Brain microvascular endothelial cell (primary cell): ENCODE measurements at places on chromosomes 7 and 10.

DNA sequence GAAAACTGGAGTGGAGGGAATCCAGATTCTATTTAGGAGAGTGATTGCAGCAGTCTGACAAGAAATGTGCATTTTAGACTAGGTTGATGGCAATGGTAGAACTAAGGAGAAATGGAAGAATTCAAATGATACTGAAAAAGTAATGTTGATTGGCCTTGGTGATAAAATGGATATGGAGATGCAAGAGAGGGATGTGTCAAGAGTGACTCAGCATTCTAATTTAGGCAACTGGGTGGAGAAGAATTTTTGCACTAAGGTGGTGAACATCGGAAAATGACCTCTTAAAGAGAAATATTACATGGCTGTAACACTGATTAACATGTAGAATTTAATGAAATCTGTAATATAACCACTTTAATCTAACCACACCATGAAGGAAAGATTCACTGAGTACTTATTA, 806.5 kb downstream of the PHTF2 start:
- DNase-seq = no peak

DNA sequence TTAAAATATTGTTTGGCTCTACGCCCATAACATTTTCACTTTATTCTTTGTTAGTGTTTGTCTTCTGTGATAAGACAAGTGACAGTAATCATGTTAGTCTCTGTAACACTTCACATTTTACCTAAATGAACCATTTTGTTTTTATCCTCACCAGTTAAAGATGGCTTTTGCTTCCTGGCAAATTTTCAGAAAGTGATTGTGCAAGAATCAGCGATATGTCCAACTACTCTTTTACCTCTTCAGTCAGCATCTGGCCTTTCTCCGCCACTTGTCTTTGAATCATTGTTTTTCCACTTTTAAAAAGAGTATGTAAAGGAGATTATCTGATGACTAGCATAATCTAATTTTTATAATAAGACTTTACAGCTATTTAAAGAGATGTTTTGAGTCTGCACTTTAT, 3.5 kb downstream of the DGKB start:
- no peak for DNase-seq

- DNase-seq = no peak
These were observed 888.5 kb upstream of the SORCS1 start for GRCh38 chr10:108052981-108053380.

- no peak for DNase-seq
These were observed 110.0 kb upstream of the MYO3A start for GRCh38 chr10:25824050-25824449.

- DNase-seq = no peak
These were observed 11.7 kb upstream of the ETV1 start for GRCh38 chr7:14001139-14001538.

GRCh38 chr7:130063036-130063435, 7.3 kb upstream of the KLHDC10 start:
- peak; percentile 29 for DNase-seq

DNA sequence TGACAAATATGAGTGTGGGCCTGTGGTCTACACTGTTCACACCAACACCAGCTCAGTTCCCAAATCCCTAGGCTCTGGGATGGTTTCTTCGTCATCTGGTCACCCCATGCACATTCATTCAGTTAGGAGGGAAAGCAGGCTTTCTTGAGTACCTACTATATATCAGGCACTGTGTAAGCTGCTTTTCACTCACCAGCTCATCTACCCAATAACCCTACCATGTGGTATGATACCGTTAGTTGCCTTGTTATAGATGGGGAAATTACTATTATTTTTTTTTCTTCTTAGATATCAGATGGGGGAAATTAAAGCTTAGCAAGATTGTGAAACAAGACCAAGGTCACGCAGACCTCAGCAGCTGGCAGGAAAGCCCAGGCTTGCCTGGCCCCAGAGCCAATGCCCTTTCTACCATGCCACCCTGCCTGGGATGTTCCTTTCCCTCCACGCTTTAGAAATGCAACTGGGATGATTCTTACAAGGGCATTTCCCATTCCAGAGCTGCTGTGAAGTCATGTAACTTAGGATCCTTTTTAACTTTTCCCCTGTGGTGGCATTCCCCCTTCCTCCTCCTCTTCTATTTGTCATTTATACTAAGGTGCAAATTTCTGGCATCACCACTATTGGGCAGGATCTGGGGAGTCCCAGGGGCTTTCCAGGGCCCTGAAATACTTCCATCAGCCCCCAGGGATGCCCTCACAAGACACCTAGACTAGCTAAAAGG, 93.1 kb upstream of the EFCAB10 start:
- no peak for DNase-seq

DNA sequence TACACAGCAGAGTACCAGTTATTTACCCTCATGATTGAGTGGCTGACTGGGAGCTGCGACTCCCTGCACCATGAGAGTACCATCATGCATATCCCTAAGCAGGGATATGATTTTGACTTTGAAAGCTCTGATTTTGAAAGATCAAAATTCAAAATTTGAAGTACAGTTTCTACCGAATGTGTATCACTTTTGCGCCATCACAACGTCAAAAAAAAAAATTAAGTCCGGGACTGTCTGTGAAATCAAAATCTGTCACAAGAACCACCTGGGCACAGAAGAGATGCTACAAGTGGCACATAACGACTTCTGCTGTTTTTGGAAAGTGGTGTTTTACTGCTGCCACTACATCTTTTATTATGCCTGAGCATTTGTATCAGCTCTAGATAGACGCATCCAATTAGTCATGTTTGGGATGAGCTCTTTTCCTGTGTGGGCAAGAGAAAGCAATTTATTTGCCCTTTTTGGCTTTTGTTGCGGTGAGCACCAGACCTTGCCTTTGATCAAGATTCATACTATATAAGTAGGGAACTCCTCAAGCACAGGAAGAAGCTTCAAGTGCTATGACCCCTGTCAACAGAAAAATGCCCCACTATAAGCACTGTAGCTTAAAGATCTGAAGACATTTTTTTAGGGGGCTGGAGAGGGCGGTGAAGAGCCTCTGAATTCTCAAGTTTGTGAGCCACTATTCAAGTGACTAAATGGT, 10.7 kb downstream of the MTPN start:
- DNase-seq = no peak

GRCh38 chr10:49627038-49627437, 13.2 kb downstream of the CHAT start:
- no peak for DNase-seq

DNA sequence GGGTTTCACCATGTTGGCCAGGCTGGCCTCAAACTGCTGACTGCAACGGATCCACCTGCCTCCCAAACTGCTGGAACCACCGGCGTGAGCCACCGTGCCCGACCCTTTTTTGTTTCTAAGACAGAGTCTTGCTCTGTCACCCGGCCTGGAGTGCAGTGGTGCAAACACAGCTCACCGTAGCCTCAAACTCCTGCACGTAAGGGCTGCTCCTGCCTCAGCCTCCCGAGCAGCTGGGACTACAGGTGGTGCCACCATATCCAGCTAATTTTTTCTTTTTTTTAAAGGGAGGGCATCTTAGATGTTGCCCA, 36.4 kb downstream of the ADAP1 start:
- no peak for DNase-seq

- no peak for DNase-seq
These were observed 25.3 kb downstream of the TARP start for GRCh38 chr7:38248069-38248567.

DNA sequence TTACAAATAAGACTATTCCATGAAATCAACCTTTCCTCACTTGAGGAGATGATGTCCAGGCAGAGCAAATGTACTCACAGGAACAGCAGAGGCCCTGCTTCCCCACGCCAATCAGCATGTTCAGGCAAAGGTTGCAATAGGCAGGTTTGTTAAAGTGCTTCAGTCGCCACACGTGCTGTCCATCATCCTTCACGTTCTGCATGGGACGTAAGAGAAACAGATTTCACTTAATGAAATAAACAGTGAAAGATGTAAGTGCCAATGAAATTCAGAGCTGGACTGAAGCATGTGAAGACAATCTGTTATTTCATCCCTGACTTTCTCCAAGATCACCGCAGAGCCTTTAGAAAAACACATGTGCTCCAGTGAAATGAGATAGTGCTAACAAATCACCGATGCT, 217.4 kb downstream of the DGKB start:
- DNase-seq = no peak

- no peak for DNase-seq
These were observed 428.4 kb upstream of the TEX47 start for GRCh38 chr7:89223900-89224395.

DNA sequence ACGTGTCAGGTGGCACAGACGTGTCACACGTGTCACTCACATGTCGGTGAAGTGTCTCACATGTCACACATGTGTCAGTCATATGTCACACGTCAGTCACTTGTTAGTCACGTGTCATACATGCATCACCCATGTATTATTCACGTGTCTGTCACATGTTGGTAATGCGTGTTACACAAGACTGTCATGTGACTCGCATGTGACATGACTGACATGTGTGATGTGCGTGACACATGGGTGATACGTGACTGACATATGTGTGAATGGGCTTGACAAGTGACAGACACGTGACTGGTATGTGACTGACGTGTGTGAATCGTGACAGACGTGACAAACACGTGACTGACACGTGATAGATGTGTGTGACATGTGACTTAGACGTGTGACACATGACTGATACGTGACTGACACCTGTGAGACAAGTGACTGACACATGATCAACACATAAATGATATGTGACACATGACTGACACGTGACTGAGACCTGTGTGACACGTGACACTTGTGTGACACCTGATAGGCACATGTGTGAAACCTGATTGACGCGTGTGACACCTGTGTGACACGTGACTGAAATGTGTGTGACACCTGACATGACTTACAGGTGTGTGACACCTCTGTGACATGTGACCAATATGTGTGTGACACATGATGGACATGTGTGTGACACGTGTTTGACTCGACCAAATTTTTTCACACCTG, 56.1 kb downstream of the ZNF92 start:
- DNase-seq = no peak

DNA sequence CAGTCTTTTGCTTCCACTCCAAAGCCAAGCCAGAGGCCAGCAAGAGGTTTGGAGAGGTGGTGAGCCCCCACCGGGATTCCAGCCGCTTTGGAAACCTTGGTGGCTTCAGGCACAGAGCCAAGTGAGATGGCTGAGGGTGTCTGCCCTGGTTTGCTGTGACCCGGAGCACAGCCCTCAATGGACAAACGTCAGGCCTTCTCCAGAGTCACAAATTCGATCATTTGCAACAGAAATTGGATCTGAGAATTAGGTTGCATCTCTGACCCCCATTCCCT, 885 bp upstream of the NKX1-2 start:
- DNase-seq = no peak

- DNase-seq = peak; percentile 29
These were observed 26.5 kb upstream of the C10orf71 start for GRCh38 chr10:49272251-49273081.

- peak; percentile 43 for DNase-seq
These were observed 19.7 kb upstream of the RHOBTB1 start for GRCh38 chr10:60963441-60964256.

- DNase-seq = no peak
These were observed 589.3 kb downstream of the NRG3 start for GRCh38 chr10:82464191-82464818.

DNA sequence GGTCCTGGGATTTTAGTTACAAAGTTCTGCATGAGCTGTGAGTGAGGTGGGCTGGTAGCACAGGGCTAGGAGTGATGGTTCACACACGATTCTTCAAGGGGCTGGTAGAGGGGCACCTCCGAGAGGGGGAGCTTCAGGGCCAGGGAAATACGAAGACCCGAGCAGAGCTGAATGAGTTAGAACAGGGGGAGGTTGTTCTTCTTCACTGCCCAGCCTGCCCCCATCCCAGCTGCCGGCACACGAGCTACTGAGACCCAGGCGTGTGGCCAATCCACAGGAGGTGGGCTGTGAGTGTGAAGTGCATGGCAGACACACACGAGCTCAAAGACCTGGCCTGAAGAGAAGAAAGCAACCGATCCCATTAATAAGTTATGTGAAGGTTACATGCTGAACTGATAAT, 256.2 kb upstream of the ZNF32 start:
- DNase-seq = no peak

- no peak for DNase-seq
These were observed 26.9 kb upstream of the ELN start for GRCh38 chr7:74001150-74001494.

DNA sequence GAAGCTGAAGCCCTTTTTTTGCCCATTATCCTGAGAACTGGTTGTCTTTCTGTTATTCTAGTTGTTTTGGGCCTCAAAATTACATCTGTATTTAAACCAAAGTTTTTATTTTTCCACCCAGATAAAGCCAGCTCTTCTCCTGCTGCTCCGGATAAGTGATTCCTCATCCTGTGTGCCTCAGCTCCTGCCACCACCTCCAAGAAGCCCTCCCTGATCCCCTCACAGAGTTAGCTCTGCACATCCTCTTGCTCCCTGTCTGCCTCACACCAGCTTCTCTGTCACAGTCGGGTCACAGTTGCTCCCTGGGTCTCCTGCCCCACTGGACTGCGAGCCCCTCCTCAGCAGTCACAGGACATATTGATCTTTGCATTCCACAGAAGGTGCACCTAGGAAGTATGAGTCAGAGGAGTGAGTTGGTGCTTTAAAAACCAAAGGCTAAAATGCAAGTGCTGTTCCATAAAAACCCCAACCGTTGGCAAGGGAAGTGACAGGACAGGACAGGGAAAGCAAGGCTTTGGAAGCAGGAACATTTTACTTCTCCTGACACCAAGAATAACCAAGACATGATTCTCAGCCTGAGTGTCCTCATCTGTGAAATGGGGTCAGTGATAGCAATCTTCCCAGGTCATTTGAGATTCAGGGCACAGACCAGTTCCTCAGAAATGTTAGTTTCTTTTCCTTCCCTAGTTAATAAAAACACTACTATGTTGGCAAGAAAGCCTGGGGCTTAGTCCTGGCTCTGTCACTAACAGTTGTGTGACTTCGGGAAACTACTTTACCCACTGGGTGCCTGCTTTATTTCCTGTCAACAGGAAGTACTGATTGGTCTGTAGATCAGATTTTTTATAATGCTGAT, 36.5 kb upstream of the EEPD1 start:
- DNase-seq = no peak

DNA sequence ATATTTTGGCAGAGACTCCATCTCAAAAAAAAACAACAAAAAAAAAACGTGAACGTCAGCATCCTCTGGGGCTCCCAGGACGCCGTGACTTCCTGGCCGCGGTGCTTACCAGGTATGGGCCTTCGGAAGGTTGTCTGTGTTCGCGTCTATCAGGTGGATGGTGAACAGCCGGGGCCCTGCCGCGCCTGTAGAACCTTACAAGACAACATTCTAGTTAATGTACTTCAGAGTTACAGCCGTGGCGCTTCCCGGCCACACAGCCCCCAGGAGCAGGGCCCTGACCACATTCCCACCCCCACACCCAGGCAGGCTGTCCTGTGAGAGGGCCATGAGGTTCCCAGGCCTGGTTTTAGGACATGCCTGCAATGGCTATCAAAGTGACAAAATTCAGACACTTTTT, 111.0 kb downstream of the SMURF1 start:
- no peak for DNase-seq

GRCh38 chr10:18866852-18867251, 181.7 kb upstream of the MALRD1 start:
- no peak for DNase-seq

GRCh38 chr7:113410796-113411195, 292.4 kb upstream of the SMIM30 start:
- no peak for DNase-seq
